Esophagus muscularis mucosa (tissue), 4 donors: ENCODE measurements at places on chromosomes 2 and 18. TPM values are rescaled to one million over a fixed set of nuclear protein-coding genes. Genes with fewer than 3 reads are reported as not detected.

Gene PROKR1
- total RNA-seq, result not detected

GRCh38 chr2:111652038-111652437 is 232.0 kb downstream of the ANAPC1 start:
- DNase-seq, result no peak

Gene ATL2
- 260 TPM for total RNA-seq

Gene GALNT3
- 0.26 TPM for total RNA-seq

Gene TTC39C
- total RNA-seq, result 34.5 TPM

DNA sequence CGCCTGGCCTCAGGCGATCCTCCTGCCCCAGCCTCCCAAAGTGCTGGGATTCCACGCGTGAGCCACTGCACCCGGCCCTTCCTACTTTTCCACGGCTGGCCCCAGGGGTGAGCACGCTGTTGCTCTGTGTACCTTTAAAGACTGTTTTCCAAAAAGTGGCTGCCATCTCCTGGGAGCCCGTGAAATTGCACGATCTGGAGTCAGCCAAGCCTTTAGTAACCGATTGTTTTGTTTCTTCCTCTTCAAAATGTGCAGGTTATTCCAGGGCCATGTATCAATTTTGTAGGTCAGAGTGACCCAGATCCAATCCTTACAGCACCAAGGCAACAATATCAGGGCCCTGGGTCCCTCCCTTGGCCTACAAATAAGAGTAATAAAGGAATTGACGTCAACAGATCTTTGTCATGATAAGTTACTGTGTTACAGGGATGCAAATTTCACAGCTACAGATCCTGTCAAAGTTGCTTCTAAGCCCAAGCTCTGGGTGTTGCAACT is 135.6 kb upstream of the ZNF236 start:
- DNase-seq, result no peak

Gene LRRC30
- total RNA-seq, result not detected

DNA sequence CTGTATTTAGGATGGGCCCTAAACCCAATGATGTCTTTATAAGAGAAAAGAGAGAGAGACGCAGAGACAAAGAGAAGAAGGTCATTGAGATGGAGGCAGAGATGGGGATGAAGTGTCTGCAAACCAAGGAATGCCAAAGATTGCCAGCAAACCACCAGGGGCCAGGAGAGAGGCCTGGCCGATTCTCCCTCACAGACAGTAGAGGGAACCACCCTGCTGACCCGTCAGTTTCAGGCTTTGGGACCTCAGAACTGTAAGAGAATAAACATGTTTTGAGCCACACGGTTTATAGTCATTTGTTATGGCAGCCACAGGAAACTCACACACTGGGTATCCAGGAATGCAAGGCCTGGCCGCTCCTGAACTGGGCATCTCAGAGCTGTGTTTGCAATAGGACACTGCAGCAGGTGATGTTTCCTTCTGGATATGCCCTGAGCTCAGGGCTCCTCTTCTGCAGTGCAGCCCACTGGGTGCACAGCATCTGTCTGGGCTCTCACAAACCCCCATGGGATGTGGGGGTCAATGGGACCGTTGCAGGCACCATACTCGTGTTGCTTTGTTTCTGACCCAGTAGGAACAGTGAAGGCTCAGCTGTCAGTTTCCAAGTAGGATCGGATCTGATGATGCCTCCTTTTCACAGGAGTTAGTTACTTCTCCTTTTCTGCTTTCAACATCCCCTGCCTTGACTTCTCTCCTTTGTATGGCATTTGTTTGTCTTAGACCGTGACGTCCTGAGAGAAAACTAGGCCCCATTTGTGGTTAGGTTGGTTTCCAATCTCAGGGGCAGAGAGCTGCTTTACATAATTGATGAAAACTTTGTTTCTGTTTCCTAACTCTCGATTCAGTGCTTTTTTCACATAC is 20.8 kb downstream of the PTPN18 start:
- no peak for DNase-seq

DNA sequence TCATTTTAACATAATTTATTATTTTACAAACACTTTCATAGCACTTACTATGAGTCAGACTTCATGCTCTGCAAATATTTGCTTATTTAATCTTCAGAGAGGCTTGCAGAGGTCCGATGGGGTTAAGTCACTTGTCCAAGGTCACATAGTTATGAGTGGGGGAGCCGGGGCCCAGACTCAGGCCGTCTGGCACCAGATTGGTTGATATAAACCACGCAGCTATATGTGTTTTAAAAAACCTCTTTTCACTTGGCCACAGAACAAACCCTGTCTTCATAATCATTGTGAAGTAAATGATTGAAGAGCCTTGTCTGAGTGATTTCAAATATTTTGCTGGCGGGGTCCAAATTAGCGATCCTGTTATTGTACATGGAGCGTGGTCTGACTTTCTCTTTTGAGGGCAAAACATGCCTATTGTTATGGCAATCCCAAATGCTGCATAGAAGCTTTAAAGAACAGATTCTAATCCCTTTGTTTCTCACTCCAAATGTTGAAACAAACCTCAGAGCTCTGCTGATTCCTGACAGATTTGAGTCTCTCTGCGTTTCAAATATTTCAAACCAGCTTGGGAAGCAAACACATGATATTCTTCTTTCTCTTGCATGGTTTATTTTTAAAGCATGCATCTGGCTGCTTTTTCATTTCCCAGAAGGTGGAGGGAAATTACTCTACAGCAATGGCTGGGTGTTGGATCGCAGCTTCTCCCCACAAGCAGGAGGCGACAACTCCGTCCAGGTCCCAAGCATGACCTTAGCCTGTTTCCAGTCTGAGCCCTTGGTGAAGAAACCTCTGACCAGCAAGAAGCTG is 142.4 kb downstream of the DDX1 start:
- DNase-seq, result no peak

Gene FEV
- total RNA-seq, result not detected

GRCh38 chr2:200787351-200788120 is 24.2 kb upstream of the BZW1 start:
- DNase-seq, result no peak

Gene TMEM182
- 0.17 TPM for total RNA-seq

DNA sequence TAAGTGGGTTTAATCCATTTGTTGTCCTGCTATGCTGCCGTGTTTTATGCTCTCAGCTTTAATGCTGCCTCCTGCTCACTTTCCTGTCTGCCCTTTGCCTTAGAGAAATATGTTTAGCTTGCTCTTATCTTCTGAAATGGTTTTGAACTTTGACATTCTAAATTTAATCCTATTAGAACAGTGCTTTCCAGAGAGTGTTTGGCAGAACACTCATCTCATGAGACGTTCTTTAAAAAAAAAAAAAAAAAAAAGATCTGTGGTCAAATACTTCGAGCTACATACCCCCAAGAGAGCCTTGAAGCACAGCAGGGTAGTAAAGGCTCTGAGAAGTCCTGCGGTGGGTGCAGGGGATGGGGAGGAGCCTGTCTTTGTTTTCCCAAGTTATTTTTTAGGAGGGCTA is 161.3 kb downstream of the SPP2 start:
- no peak for DNase-seq

- DNase-seq, result no peak
These were observed 11.7 kb upstream of the ACYP2 start for GRCh38 chr2:54103454-54104314.
